NCI-H1105 treated with DMSO at 0.1 percent for 48 hours (cell line): ENCODE measurements at places on chromosomes 5 and 9.

DNA sequence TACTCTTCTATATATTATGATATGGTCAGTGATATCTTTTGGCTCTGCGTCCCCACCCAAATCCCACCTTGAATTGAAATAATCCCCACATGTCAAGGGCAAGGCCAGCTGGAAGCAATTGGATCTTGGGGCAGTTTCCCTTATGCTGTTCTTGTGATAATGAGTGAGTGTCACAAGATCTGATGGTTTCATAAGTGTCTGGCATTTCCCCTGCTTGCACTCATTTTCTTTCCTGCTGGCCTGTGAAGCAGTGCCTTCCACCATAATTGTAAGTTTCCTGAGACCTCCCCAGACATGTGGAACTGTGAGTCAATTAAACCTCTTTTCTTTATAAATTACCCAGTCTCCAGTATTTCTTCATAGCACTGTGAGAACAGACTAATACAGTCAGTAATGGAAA, 45.0 kb upstream of the TNC start:
- no peak for DNase-seq

DNA sequence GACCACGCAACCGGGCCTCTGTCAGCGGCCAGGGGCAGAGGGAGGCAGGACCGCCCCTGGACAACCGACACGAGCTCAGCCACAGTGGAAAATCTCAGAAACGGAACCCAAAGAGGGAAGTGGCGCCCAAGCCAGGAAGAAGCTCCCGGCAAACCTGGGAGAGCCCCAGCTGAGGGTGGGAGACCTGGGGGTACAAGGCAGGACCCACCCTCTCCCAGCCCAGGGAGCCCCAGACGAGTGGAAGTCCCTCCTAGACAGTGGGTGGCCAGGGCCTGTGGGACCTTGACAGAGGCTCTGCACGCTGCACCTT, 3.0 kb downstream of the SLC12A7 start:
- DNase-seq: no peak

- DNase-seq: no peak
These were observed 4.4 kb downstream of the CRB2 start for GRCh38 chr9:123360161-123361085.

GRCh38 chr5:39717176-39717897, 292.6 kb upstream of the DAB2 start:
- no peak for DNase-seq

DNA sequence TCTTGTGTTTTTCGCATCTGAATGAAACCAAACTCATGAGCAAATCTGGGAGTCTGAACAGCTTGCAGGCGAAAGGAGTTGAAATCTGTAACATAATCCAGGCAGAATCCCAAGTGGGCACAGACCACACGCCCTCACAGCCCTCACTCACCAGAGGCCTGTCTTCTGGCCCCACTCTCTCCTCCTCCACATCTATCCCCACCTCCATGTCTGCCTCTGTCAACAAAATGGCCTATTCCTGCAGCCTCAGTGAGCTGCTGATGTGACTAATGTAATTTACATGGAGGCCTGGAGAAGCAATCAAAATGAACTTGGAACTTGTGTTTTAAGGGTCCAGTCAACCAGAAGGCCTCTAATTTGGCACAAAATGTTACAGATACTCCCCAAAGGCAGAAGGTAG, 136.6 kb downstream of the GNA14 start:
- DNase-seq: no peak

DNA sequence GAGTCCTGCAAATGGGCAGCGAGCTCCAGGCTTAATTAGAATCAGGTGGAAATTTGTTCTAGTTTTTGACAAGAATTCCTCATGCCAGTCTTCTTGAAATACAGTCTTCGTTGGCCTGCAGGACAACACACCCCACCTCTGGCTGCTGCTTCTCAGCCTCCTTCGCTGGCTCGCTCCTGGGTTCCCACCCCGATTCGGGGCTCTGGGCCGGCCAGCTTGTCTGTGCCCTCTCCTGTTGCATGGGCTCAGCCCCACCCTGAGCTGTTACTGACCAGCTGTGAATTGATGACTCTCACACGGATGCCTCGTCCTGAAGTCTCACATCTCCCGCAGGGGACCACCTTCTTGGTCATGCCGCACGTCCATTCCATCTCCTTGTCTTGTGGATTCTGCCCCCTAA, 21.0 kb downstream of the PSD2 start:
- no peak for DNase-seq

DNA sequence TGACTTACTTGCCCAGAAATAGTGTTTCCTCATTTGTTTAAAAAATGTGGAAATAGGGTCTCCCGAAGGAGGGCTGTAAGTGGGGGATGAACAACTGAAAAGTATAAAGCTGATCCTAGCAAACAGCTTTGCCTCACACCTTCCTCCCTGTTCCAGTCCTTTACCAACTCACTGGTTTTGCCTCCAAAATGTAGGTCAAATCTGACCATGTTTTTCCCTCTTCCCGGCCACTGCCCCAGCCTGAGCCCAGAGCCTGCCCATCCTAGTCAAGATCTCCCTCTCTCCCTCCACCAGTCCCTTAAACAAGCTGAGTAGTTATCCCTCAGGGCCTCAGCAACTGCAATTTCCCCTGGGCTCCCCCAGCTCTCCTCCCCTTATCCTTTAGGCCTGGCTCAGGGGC, 82.4 kb upstream of the FBXW11 start:
- DNase-seq: no peak

- no peak for DNase-seq
These were observed 219.1 kb downstream of the C9orf50 start for GRCh38 chr9:129401623-129402370.

DNA sequence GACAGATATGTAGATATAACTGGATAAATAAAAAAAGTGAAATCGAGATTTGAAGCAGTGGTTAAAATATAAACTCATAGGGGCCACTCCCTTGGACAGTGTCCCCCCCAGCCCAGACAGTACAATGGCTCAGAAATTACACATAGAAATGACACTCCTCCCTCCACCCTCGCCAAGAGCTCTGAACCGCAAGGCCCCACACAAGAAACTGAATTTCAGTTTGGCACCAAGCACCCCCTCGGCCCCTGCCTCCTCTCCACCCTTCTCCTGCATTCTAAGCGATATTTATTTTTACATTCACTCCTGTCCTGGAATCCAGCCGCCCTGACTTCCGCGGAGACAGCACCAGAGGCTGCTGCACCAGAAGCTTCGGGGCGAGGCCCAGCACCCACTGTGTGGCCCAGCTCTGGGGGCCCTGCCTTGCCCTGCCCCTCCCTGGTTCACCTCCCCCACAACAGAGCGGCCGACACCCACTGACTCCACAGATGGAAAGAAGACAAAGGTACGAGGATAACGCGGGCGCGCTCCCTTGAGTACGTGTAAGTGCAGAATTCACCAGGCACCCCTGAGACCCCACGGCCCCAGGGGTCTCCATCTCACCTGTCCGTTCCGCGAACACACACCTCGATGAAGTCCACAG, 11.0 kb downstream of the STC2 start:
- DNase-seq: no peak

GRCh38 chr5:143812085-143812705, at the start of gene HMHB1:
HMHB1 (plus strand) TSS chr5:143812161.
- DNase-seq: no peak

GRCh38 chr9:80435591-80435990, 863.8 kb downstream of the TLE4 start:
- DNase-seq: no peak

GRCh38 chr5:173296737-173297676, 31.2 kb downstream of the STC2 start:
- no peak for DNase-seq

DNA sequence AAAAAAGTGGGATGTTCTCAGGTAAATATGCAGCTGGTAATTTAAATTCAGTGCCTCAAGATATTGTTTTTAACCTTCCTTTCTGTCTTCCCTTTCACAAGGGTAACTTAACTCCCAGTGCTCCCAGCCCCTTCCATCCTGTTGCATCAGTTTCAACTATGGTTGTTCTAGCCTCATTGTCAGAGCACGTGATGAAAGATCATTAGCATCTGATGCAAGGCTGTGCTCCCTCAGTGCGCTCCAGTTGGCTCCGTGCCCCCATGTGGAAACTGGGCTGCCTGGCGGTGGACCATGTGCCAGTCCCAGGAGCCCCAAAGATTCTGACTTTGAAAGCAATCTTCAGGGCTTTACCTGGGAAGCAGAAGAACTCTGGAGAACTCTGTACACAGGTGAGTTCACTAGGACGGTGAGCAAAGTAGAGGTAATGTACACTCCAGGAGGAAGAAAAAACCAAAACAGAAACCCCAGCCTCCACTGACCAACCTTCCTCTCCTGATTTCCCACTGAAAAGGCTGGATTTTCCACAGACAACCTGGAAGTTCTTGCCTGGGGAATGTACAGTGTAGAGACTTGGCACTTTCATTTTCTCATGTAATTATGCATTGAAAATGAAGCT, 96.9 kb downstream of the SLC1A3 start:
- no peak for DNase-seq

- DNase-seq: no peak
These were observed 235.4 kb downstream of the CACNA1B start for GRCh38 chr9:138112791-138113600.

DNA sequence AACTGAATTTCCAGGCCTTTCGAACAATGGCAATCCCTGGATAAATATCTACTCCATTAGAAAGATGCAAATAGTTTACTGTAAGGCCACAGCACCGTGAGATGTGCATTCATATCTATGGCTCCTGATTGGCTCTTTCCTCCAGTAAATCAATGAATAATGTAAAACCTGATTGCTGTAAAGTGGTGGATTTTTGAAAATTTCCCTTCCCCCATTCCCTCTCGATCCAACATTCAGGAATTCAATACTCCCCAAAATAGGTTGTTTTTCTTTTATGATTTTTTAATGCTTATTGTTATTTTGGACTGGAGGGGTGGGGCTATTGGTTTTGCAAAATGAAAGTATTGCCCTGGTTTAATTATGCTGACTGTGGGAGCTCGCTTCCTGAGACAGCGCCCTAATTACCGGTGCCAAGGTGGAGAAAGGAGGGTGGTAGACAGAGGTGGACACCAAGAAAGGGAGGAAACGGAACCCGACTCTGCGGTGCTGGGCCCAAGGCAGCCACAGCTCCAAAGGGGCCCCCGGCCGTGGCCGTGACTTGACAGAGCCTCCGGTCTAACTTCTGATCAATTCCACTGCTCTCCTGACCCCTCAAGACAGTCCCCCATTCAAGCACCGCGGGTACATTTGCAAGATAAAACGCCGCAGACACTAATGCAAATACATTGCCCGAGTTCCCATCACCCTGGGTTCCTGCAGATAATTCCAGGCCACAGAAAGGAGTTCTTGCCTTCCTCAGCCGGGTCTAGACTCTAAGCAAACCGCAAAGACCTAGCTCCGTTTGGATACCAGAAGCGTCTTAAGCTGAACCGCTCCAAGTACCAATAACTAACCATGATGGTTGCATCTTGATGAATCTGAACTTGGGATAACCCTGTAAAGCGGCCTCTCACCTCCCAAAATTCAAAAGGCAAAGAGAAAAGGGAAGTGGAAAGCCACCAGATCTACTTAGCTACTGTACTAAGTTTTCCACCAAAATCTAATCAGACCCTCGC, 211.2 kb downstream of the MEF2C start:
- DNase-seq: no peak

GRCh38 chr9:129611307-129611800, 9.5 kb downstream of the C9orf50 start:
- no peak for DNase-seq

DNA sequence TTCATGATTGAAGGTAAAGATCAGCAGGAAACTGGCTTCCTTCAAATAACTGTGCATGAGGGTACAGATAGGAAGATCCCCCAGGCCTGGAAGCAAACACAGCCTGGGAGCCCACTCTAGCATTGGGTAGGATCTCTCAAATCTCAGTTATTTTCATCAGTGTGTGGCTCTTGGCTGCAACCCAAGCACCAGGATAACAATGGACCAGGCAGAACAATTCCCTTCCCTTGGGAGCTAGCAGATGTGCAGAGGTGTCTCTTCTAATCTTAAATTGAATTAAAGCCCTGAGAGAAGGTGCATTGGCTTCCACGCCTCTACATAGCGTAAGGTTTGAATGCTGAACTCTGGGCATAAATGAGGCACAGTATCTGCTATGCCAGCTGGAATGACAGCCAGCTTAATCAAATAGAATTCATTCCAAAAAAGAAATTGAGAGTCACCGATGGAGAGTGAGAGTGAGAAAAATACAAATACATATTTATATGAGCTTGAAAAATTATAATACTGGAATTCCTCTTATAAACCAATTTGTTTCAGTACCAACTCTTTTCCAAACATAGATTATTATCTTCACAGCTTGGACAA, 957.3 kb downstream of the CDH12 start:
- DNase-seq: no peak

DNA sequence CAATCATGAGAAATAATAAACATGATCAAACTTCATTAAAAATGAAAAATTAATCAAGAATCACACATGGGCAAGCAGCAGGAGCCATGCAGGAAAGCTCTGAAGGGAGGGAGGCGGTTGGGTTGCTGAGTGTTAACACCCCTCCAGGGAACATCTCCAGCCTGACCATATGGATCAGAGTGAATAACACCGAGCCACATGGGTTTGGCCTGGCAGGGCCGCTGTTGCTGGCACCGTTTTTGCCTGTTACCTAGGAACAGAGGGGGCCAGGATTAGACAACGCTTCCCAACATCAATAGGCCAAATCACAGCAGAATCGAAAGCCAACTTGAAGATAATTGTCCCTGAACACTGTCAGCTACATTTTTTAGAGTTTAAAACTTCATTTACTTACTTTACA, 160.2 kb downstream of the DENND1A start:
- DNase-seq: no peak

DNA sequence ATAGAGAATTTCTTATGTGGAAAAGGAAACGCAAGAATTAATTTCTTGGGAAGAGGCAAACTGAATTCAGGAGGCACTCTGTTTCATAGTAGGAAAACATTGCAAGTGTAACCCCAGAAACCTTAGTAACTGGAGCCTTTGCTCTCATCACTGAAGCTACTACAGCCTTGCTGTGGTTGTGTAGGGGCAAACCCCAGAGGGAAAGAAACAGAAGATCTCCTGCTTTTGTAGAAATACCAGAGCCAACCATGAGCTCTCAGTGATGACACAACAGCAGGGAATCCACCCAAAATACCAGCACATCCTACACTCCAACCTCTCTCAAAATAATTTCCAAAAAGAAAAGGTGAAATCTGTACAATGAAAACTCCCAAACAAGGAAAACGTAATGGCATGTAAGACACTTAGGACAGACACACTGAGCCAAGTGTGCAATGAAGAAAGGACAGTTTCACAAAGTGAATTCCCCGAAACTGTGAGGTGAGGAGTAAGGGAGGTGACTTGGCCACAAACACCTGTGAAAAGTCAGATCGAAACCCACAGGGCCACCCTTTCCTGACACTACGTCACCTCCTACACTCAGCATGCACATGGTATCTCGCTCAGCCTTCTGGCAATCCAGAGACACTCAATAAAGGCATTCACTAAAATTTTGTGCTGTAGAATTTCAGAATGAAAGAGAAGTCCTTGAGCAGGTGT, 8.5 kb upstream of the ACSL6 start:
- DNase-seq: no peak
